CD4-positive, alpha-beta T cell treated with Interleukin-21 for 1 hour (primary cell): ENCODE measurements at places on chromosomes 12 and 14.

DNA sequence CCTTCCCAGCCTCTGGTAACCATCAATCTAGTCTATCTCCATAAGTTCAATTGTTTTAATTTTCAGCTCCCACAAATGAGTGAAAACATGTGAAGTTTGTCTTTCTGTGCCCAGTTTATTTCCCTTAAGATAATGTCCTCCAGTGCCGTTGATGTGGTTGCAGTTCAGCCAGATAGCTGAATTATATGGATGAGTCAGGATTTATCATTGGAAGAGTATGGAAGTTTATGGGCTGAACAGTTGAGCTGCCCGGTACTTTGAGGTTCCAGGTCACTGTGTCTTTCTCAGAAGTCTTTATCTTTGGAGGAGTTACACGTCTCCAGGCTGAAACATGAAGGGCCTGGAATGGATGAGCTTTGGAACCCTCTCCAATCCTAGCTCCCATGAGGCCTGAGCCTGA is 120.1 kb downstream of the ASCL4 start:
- DNase-seq: no peak

- no peak for DNase-seq
Observed at GRCh38 chr14:104302794-104303405, 164.5 kb downstream of the KIF26A start.

GRCh38 chr12:95003921-95004272 is 400 bp upstream of the NDUFA12 start:
- no peak for DNase-seq

DNA sequence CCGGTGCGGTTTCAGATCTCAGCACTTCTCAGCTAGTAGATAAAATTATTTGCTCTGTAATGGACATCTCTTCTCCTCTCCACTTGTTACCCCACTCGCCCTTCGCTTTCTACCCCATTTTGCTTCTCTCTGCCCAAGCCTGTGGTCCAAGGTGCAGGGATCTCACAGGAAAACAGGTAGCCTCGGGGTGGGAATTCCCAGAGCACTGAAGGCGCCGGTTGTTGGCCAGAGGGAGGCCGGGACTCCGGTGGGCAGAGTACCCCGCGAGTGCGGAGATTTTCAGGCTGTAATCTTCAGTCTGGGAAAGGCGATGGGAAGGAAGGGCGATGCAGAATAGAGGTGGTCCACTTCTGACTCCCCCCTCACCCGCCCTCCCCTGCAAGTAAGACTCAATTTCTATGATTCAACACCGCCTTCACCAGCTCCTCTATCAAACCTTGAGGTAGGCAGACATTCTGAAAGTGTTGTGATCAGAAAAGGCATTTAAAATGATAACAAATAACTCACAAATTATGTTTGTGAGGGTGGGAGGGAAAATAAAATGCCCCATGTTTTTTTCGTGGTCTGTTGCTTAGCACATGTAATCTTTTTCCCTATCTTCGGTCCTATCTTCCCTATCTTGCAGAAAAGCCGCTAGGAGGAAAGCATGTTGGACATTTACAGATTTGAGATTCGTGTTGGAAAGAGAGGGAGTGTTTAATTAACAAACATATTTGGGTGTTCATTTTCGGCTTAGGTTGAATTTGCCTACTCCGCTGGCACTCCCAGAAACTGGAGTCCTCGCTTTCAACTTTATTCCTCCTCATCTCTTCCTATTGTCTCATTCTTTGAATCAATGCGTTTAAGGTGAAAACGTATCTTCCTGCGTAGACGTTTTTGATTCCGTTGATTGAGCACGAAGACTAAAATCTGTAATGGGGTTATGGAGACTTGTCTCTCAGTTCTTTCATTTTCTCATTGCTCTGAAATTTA is 8.5 kb downstream of the FOXG1 start:
- DNase-seq: no peak

DNA sequence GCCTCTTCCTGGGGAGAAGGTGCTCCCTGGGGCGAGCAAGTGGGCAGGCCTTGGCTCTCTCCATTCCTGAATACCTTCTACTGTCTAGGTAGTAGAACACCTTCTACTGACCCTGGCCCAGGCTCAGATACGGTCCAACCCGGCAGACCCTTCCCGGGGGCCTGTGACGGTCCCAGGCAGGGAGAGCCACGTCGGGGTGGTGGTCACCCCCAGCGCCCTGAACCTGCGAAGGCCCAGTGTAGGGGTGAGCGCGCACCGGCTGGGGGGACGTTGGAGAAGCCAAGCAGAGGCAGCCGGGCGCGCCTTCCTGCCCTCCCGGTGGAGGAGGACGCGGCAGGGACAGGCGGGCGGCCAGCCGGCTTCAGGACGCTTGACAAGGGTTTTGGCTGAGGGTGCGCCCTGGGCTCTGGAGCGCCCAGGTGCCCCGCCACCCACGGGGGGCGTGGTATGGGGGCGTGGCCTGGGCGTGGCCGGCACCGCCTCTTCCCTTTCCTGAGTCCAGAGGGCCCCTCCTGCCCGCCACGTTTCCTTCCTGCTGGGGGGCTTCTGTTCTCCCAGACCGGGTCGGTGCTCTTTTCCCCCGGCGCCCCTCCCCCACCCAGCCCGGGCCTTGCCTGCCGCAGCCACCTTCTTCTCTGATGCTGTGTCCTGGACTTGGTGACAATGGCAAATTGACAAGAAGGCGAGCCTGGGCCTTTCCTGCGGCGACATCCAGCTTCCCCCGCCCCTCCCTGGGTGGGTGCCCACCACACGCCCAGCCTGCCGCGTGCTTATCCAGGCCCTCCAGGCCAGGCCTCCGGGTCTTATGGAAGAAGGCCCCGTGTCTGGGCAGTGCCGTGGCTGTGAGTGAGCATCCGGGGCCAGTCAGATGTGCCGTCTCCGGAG is 24.5 kb upstream of the PPP1R13B start:
- peak; percentile 73 for DNase-seq

DNA sequence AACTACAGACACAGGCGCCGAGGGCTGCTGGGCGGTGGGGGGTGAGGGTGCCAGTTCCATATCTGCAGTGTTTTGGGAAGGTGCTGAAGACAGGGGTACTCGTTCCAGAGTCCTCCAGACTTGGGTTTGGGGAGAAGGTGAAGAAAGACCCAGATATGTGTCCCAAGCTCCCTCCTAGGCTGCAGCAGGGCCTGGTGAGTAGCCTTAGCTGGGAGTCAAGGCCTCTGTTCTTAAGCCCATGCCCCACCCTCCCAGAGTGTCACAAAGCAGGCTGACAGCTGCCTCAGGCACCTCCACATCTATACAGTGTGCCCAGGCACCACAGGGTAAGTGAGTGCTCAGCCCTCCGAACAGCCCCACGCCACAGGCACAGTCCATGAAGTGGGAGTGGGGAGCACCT is 4.3 kb downstream of the NCKAP5L start:
- no peak for DNase-seq
